ENCODE measurements at places on chromosomes 6 and 20.

- no peak for DNase-seq
Measured at GRCh38 chr6:150788089-150788488, 77.4 kb upstream of the MTHFD1L start.

DNA sequence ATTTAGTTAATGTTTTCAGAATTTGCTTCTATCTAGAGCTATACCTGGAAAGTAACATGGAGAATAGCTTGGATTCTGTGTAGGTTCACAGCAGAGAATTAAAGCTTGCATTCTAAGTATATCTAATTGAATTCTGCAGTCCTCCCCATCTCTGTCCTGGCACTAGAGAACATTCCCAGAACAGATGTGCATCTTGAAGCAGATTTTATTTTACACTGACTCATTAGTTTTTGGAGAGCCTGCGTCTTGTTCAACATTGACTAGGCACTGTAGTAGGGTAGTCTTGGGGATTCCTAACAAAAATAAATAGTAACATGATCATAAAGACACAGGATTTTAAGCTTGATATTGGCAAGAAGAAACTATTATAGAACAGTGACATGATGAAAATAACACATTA lies 36.2 kb upstream of the BAG2 start:
- no peak for DNase-seq

GRCh38 chr6:56549014-56549413 lies 93.7 kb downstream of the DST start:
- DNase-seq, result no peak

DNA sequence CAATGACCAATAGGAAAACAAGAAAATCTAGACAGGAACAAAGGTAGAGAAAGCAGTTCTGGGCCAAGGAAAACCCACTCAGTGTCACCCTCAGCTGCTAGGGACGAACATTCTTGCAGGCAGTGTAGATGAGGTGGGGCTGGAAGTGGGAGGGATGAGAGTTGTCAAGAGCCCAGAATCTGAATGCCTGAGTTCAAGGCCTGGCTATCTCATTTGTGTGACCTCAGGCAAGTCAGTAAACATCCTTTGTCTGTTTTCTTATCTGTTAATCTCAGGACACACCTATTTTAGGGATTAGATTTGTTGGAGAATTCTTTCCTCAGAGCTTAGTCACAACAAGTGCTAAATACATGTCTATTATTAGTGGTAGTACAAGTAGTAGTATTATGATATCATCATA lies 50.9 kb upstream of the KIF16B start:
- no peak for DNase-seq

DNA sequence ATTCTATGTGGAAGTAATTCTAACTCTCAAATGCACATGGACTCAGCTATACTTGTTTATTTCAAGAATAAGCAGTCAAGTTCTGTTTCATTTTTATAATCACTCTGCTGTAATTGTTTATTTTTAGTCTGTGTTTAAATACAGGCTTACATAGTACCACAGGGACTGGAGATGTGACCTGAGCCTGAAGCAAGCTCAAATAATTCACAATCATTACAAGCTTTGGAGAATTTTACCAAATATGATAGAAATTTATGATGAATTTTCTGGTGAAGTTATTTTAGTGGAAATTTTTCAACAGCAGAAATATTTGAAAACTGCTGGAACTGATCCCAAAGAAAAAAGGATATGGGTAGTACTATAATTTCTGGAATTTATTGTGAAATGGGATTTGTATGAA lies 41.6 kb upstream of the DSE start:
- DNase-seq, result no peak

- no peak for DNase-seq
Measured at GRCh38 chr6:105485456-105485855, 82.6 kb upstream of the PREP start.

DNA sequence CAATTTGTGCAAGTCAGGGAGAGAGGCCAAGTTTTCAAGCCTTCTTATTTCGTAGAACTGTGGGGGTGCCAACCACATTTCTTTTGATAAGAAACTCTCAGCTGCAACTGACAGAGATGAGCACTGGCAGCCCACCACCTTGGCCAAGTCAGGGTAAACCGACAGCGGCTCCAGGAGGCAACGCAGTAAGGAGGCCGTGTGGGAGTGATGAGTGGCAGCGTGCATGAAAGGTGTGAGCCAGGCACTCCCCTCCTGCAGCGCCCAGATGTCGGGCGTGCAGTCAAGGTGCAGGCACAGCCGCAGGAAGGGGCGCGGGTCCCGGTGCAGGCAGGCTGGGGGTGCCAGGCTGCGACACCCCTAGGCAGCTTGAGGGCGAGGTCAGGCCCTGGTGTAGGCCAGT lies 49.2 kb upstream of the HDAC2 start:
- DNase-seq, result no peak

- DNase-seq, result no peak
Measured at GRCh38 chr6:7341989-7342742, 29.2 kb upstream of the SSR1 start.

DNA sequence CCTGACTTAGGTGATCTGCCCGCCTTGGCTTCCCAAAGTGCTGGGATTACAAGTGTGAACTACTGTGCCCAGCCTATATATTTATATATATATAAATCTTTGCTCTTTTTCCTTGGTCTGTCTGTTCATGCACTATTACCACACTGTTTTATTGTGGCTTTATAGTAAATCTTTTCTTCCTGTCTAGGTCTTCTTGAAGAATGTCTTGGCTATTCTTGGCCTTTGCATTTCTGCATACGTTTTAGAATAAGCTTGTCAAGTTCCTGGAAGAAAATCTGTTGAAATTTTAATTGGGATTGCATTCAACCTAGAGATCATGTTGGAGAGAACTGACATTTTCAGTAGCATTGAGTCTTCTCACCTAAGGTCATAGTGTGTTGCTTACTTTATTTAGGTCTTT lies 37.1 kb downstream of the MYO6 start:
- no peak for DNase-seq

GRCh38 chr20:1941226-1941625 lies 46.0 kb downstream of the SIRPA start:
- DNase-seq, result no peak

GRCh38 chr6:81172056-81172740 lies 580.3 kb downstream of the TENT5A start:
- DNase-seq, result no peak

GRCh38 chr6:150343434-150343833 lies 25.4 kb upstream of the IYD start:
- no peak for DNase-seq

DNA sequence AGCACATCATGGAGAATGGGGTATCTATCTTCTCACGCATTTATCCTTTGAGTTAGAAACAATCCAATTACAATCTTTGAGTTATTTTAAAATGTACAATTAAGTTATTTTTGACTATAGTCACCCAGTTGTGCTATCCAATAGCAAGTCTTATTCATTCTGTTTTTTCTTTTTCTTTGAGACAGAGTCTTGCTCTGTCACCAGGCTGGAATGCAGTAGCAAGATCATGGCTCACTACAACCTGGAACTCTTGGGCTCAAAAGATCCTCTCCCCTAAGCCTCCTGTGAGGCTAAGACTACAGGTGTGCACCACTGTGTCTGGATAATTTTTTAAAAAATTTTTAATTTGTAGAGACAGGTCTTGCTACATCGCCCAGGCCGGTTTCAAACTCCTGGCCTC lies 201.5 kb upstream of the ZNF217 start:
- no peak for DNase-seq

DNA sequence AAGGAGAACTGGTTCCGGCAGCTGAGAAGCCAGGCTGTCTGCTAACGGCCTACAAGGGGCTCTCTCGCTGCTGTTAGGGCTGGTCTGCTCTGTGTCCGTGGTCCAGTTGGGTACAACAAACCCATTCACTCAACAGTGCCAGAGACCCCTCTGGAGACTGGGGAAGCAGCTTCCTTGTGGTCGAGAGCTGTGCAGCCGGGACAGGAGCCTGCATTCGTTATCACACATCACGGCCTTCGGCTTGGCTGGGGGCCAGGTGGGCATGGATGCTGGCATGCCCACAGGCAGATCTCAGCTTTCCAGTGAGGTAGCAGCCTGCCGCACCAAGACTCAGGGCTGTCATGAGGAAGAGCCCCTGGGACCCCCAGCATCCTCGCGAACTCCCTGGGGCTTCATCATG lies 124.7 kb downstream of the PREX1 start:
- no peak for DNase-seq

DNA sequence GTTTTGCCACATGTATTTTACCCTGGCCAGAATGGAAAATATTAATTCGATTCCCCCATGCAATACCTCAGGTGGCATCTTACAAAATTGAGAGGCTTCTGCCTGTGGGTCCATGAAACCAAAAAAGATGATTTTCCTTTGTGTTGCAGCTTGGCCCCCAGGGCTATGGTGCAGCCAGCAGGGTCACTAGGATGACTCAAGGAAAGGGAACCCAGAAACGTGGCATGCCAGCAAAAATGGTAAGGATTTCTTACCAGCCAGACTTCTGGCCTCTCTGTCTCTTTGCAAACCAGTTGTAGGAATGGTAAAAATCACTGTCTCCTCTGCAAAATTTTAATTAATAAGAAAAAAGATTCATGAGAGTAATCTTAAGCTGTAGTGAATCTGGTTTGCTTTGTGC lies 11.6 kb upstream of the TAAR9 start:
- no peak for DNase-seq

DNA sequence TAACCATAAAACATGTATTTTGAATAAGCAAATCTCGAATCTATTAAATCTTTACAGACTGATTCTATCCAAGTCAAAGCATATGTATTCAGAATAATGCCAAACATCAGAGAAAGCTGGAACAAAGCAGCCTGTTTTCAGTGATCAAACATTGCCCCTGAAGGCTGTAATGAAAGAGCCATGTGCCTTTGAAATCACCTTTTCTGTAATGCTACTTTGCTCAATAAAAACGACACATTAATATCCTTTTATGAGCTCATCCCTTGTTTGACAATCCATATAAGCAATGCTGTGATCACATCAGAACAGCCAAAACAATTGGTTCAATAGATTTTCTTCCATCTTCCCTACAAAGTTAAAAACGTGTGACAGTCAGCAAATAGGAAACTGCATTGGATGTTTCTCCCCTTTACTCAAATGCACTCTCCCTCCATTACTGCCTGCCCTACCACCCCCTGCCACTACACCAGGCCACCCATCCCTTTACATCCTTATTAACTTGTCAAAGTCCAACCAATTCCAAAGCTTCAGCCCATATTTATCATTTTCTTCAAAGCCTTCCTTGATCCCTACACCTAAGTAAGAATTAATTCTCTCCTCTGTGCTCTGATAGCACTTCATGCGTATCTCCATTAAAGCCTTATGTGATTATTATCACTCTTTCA lies 42.0 kb downstream of the THEMIS start:
- DNase-seq, result no peak

DNA sequence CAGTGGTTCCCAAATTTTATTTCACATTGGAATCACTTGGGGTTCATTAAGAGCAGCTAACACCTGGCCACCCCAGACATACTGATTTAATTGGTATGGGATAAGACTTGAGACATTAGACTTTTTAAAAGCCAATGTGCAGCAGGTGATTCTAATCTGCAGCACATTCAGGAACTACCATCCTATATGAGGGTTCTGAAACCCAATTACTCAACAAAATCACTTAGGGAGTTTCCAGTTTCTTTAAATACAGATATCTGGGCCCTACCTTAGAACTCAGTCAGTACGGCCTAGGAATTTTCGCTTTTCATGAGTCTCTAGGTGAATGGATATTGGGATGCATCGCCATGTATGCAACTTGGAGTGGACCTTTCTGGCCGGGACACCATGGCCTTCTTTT lies 24.0 kb upstream of the L3MBTL3 start:
- DNase-seq, result no peak

- DNase-seq, result no peak
Measured at GRCh38 chr6:14543971-14544585, 426.5 kb downstream of the CD83 start.

DNA sequence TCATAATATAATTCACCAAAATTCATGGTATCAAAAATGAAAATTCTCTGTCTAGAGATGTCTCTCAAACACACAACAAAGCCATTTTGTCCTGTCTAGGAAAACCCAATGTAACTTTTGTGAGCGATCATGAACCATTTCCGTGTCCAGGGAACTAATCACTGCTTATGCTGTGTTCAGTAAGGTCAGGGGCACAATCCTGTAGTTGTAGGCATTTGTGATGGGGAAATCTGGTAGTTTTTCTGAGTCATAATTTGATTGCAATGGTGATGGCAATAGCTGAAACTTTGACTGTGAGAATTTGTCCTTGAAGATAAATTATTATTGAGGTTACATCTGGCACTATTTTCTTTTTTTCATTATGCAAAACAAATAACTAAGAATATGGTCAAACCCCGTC lies 21.0 kb upstream of the GCLC start:
- DNase-seq, result no peak

DNA sequence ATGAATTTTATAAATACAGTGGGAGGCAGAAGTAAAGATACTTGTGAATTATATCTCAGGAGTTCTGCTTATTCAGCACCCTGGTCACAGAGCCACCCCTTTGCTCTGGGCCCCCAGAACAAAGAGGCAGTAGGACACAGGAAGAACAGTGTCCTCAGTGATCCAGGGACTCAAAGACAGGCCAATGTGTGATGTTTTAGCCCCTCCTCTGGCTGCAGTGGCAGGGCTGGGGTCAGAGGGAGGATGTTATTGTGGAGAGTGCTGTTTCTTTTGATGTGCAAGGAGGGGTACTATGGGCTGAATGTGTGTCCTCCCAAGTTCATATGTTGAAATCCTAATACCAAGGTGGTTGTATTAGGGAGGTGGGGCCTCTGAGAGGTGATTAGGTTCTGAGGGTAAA lies 74.1 kb upstream of the MAP3K7 start:
- no peak for DNase-seq

DNA sequence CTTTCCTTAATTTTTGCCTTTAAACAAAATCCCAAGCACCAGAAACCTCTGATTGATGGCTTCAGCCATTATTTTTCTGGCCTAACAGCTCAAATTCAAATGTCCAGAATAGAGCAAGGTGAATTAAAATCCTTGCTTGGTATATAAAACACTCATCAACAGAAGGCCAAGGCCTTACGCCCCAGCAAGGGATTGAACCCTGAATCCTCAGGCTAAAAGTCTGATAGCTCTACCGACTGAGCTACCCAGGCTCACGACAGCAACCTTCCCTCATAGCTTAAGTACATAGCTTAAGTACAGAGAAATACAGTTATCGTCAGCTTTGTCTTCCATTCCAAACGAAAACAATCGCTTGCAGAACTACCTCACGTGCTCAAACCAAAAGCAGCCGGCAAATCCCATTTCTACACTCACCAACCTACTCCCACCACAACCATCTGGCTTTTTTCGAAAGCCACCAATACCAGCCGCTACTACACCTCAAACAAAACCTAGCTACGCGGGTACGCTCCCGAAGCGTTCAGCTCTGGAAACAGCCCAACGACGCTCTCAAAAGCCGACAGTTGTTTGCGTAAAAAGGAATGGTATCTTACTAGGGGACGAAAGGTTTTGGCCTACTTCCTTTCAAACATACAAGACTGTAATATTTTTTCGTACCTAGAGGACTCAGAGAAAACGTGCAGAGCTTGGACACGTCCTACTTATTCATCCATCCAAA lies 167.5 kb downstream of the GPX5 start:
- no peak for DNase-seq

- DNase-seq, result no peak
Measured at GRCh38 chr6:14856177-14856576, 389.7 kb upstream of the JARID2 start.

Measured in left renal cortex interstitium (tissue), 4 donors.